Activated T-cell treated with anti-CD3 and anti-CD28 coated beads for 1 hour (primary cell): ENCODE measurements at places on chromosomes 7 and 10.

DNA sequence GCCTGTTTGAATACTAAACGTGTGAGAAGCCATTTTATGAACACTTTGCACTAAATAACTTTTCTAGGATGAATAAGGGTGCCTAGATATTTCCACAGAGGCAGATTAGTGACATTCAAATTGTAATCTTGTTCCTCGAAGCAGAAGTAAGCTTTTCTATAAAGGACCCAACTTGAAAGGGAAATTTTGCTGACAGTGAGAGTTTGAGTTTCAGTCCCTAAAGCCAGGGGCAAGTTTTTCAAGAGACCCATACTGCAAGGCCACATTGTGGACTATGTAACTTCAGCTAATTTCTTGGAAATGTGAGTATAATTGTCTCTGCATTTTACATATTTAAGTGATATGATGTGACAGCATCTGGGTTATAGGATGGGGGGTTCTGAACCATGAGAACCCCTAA lies 387.2 kb upstream of the ETV1 start:
- no peak for DNase-seq

DNA sequence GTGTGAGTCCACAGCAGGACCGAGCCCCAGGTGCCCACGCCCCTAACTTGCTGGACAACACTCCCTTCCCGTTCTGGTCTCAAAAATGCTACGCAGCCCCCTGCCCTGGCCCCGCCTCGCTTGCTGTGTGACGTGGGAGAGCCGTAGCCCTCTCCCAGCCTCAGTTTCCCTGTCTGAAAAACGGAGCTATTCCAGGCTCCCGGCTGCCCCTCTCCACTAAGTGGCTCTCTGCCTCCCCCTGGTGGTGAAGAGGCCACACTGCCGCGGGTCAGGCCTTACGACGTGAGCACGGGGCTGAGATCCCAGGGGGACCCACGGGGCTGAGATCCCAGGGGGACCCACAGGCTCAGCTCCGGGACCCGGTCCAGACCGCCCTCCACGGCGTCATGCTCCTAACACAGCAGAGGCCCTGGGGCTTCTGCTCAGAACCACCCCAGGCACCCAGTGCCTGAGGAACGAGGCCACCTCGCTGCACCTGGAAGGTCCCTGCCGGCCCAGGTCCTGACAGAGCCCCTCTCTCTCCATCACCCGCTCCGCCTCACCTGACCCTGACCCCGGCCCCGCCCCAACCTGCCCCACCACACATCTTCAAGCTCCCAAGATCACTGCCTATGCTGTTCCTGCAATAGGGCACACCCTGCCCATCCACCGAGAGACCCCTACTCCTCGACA lies 26.7 kb downstream of the MICALL2 start:
- peak; percentile 85 for DNase-seq

- no peak for DNase-seq
Measured at GRCh38 chr7:159038066-159038465, 106.6 kb downstream of the VIPR2 start.

DNA sequence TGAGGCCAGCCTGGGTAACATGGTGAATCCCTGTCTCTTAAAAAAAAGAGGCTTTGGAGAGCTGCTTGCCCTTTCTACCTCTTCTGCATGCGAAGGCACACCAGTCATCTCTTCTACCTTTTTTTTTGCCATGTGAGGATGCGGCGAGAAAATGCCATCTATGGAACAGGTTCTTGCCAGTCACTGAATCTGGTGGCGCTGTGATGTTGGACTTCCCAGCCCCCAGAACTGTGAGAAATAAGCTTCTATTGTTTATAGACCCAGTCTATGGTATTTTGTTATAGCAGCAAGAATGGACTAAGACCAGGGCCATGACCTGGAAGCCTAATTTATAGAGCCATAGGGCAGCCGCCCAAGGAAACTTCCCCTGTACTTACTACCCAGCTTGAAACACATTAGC lies 112.9 kb downstream of the HIP1 start:
- DNase-seq: no peak
